KG1 (cell line): ENCODE measurements at places on chromosomes 2 and 18.

DNA sequence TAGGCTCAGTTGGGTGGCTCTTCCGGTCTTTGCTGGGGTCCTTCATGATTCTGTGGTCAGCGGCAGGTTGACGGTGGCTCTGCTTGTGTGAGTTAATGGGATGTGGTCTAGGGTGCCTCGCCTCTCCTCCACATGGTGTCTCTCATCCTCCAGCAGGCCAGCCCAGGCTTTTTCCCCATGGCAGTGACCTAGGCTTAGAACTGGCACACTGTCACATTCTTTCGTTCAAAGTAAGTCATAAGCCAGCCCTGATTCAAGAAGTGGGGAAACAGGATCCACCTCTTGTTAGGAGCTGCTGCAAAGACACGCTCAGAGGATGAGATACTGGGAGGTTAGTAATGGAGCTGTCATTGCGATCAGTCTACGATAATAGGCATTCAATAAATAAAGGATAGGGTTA lies 46.0 kb upstream of the CTIF start:
- DNase-seq = no peak

- DNase-seq = no peak
Observed at GRCh38 chr2:132645722-132646539, 24.1 kb downstream of the LYPD1 start.

DNA sequence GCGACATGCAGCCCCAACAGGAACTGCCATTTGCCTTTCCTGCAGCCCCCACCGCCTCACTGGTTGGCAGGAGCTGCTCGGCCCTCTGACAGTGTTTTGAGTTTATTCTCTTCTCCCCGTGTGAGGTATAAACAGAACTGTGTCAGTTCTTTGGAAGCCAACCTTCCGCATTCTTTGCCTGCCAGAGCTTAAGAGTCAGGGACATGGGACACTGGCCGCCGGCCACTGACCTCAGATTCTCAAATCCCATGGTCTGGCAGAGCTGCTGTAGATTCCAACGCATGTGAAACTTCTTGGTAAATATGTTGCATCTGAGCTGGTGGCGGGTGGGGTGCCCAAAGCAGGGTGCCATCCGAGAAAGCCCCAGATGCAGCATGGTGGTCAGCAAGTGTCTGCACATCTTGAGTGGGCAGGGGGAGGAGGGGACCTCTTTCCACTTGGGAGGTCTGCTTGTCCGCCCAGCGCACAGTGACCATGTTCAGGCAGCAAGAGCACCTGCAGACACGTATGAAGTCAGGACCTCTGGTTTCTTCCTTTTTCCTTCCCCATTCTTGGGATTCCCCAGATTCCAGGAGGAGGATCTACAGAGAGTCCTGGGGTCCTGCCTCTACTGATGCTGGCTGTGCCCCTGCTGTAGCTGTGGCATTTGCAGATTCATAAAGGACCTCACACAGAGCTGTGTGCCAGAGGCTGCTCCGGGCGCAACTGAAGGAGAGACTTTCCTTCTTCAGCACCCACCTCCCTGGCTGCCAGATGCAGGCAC lies 23.8 kb downstream of the ASB18 start:
- no peak for DNase-seq

- no peak for DNase-seq
Observed at GRCh38 chr2:228056293-228057097, 125.0 kb downstream of the SPHKAP start.

DNA sequence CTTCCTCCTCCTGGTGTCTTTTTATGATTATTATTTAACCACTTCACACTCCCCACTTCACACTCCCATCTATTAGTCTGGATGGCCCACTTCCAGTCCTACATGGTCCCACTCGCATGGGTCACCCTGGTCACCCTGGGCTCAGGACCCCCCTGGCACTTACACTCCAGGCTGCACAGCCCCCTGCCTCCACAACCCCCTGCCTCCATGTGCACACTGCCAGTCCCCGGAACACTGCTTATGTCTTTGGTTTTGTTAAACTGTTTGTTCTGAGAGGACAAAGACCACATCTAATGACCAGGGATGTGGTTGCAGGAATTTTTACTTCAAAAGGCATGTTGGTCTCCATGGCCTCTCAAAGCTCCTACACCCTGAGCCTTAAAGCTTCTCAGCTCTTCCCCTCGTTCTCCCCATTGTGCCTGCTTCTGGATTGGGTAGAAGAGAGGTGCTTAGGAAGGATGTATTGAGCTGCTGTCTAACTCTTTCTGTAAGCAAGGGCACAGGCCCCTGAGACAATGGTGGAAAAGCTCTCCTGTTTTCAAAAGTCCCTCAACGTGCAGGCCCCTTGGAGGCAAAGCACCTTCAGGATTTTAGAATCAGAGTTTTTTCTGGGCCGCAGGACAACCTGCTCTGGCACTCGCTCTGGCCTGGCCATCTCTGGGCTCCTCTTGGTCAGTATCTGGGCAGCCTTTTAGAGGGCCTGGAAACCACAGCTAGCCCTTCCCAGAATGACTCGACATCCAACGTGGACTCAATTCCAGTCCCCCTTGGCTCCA lies 150.0 kb upstream of the HAAO start:
- DNase-seq = no peak
